Stimulated activated naive CD4-positive, alpha-beta T cell treated with Interleukin-2 at 50 U/mL for 16 hours (primary cell): ENCODE measurements at places on chromosomes 5 and 9.

- DNase-seq = no peak
Measured at GRCh38 chr5:32339198-32339597, 26.5 kb upstream of the MTMR12 start.

- no peak for DNase-seq
Measured at GRCh38 chr5:140038373-140038957, 4.6 kb downstream of the NRG2 start.

DNA sequence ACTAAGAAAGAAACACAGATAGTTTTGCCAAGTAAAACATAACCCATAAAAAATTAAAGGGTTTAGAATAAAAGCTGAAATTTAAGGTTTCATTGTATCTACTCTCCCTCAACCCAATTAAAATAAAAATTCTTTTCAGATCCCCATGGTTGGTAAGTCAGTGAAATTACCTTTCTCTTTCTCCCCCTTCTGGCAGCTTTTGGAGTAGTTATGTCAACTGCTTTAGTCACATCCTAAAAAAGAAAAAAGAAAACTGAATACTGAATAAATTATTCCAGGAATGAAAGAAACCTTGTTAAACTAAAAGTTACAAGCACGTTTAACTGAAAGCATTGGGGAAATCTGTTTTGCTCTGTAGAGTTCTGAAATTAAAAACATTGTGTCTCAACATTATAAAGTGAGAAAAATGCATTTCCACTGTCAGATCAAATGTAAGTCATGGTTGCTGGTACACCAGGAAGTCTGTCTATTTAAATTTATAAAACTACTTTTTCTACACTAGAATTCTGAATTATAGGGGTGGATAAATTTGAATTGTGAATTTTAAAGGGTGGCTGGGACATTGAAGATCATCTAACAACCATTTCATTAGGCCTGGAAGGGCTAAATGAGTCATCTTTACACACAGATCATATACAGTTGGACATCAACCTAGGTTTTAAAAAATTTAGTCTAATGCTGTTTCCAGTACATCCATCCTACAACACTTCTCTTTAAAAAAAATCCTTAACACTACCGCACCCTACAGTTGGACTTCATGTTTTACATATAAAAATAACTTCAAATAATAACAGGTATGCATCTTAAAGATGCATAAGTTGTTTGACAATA lies 24.7 kb downstream of the PSIP1 start:
- no peak for DNase-seq

GRCh38 chr9:109003116-109003515 lies 10.2 kb downstream of the CTNNAL1 start:
- no peak for DNase-seq

- DNase-seq = no peak
Measured at GRCh38 chr9:85527331-85528020, 214.3 kb downstream of the AGTPBP1 start.
